ENCODE measurements at places on chromosomes 11 and 22. TPM values are rescaled to one million over a fixed set of nuclear protein-coding genes. Genes with fewer than 3 reads are reported as not detected.

KLHDC7B gene
- total RNA-seq: 0.58 TPM

DNA sequence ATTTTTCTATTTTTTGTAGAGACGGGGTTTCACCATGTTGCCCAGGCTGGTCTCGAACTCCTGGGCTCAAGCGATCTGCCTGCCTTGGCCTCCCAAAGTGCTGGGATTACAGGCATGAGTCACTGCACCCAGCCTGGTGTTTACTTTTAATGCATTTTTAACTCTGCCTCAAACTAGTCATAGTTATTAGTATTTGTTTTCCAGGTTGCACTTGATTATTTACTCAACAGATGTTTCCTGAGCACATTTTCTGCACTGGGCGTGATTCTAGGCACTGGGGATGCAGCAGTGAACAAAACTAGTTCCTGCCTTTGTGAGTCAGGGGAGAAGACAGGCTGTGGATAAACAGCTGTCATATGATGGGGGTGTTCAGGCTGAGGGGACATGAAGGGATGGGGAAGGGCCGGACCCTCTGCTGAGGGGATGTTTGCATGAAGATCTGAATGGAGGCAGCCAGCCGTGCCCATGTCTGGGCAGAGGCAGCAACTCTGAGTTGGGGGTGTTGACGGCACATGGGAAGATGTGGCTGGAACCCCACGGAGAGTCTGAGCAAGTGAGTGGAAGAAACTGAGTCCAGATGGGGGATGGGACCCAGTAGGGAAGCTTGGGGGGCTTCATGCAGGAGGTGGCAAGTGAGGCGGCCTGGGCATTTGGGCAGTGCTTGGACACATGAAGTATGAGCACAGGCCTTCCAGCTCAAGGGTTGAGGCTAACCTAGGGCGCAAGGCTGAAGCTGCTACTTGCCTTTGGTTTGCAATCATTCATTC lies 34.4 kb downstream of the MPPED1 start:
- no peak for DNase-seq

DNA sequence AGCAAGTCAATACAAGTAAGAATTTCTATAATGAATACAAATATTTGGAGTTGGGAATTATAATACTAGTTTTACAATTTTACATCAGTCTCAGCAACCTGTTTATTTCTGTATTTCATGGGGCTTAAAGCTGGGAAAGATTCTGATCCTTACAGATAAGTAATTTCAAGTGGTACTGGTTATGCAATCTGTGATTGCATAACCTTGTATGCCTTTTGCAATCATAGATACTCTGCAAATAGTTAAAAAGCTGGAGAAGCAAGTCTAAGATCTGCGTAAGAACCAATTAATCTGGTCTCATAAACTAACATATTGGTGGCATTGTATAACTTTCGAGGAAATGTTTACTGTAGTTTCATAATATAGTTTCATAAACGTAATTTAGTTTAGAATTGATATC lies 198.3 kb upstream of the PGR start:
- DNase-seq: no peak

DNA sequence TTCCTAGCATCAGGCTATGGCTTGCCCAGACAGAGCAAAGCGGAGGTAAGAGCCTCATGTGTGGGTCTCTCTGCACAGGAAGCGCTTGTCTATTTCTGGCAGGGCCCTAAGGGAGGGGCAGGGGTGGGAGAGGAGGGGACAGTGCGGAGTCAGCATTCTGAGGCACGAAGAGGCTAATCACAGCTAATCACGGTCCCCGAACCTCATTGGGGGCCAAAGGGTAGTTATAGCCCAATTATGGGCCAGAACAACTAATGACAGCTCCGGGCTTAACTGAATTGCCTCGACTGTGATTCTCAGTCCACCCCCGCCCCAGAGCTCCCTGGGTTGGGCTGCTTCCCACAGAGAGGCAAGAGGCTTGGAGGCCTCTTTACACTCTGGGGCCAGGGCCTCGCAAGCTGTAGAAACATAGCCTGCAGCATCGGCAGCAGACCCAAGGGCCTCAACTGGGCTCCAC lies 72.7 kb upstream of the PRDM11 start:
- no peak for DNase-seq

PIH1D2 gene
- total RNA-seq: 0.16 TPM

GRCh38 chr22:38957046-38957770 lies at the start of gene APOBEC3A:
APOBEC3A (plus strand) TSS chr22:38957609; CDS start chr22:38957692, 83 bp downstream.
- no peak for DNase-seq

RIMBP3B gene
- total RNA-seq: 0.04 TPM

- peak; percentile 33 for DNase-seq
Measured at GRCh38 chr11:84430661-84431060, 1144.5 kb upstream of the CCDC90B start.

PARVG gene
- total RNA-seq: not detected

DNA sequence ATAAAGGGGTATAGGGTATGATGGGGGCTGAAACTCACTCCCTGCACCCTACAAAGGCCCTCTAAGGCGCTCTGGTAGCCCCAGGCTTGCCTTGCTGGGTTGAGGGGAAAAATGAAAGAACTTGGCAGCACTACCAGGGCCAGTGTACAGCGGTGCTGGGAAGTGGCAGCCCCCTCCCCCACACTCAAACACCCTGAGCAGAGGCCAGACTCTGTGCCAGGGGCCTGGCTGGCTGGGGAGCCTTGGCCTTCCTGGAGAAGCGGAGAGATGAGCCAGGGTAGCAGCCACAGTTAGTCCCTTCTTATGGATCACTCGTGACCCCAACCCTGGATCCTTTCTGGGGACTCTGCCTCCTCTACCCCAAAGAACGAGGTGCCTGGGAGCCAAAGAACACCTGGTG lies 2.7 kb downstream of the TMEM134 start:
- no peak for DNase-seq

SLC22A9 gene
- total RNA-seq: not detected

DNA sequence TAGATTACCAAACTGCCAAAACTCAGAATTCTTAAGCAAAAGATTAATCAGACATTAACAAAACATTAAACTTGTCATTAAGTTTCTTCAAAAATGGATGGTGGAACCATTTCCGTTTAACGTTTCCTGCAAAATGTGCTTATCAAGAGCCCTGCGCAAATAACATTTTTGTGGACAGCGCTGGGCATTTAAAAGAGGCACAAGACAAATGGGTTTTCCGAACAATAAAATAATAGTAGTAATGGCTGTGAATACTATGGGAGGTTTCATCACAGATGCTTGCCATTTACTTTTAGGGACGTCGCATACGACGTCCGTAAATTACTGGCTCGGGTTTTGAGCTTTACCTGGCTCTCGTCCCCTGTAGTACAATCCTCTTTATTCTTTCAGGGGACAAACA lies 1.1 kb downstream of the NPAT start:
- peak; percentile 22 for DNase-seq

OR8D1 gene
- not detected for total RNA-seq

DNA sequence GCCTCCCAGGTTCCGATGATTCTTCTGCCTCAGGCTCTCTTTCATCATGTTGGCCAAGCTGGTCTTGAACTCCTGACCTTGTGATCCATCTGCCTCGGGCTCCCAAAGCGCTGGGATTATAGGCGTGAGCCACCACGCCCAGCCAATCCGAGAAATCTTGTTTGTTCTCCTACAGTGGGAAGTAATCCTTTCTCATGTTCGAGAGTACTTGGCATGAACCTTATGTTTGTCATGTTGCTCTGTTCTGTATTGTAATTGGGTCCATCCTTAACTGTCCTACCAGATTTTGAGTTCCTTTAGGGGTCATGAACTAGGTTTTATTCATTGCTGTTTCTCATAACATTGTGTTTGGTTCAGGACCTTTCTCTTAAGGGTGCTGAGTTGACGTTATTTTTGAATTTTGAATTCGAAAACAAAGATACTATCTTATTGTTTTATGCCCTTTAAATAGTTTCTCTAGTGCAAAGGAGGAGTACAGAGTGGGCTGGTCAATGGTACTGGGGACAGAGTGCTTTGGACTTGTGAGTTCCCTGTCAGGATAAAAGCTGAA lies 113.4 kb upstream of the RRM1 start:
- DNase-seq: no peak

- no peak for DNase-seq
Measured at GRCh38 chr11:77598195-77598594, 8.4 kb downstream of the AQP11 start.

DNA sequence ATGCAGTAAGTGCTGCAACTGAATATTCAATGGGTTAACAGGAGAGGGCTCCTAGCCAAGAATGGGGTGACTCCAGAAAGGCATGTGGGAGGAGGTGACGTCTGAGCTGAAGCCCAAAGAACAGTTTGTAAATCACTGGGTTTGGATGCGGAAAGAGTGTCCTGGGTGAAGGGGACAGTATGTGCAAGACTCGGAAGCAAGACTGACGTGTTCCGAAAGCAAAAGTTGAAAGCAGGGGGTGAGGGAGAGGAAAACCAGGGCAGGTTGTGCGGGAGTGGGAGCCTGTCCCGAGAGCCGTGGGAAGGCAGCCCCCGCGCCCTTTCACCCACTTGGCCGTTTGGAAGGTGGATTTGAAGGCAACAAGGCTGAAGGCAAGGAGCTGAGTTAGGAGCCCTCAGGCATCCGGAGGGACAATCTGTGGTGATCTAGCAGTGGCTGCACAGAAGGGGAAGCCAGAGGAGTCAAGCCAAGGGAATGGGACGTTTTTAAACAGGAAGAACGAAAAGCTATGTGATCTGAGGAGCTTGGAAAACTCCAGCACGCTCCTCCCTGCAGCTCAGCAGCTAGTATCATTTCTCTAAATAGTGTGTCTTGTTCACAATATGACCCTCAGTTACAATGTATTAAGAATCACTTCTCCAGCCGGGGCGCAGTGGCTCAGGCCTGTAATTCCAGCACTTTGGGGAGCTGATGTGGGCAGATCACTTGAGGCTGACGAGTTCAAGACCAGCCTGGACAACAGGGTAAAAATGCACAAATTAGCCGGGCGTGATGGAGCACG lies 7.7 kb downstream of the SLC25A18 start:
- no peak for DNase-seq

GRCh38 chr11:16613512-16614381 lies 124.7 kb upstream of the C11orf58 start:
- peak; percentile 97 for DNase-seq

- DNase-seq: no peak
Measured at GRCh38 chr11:113496026-113496651, 20.9 kb upstream of the DRD2 start.

GRCh38 chr22:45942787-45943493 lies 34.0 kb downstream of the WNT7B start:
- DNase-seq: no peak

DNA sequence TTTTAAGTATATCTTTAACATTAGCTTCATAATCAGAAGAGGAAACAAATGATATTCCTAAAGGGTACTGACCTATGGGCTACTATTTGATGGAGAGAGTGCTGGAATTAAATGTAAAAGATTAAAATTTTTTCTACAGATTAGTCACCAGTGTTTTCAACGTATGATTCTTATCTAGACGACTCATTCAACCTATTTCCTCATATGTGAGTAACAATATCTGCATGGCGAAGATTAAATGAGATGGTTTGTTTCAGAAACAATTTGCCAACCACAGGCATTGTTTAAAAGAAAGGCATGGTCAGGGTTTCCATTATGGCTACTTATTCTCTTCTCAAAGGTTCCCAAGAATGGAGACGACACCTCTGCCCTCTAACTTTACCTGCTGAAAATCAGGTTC lies 20.4 kb downstream of the OR56B4 start:
- DNase-seq: no peak

DNA sequence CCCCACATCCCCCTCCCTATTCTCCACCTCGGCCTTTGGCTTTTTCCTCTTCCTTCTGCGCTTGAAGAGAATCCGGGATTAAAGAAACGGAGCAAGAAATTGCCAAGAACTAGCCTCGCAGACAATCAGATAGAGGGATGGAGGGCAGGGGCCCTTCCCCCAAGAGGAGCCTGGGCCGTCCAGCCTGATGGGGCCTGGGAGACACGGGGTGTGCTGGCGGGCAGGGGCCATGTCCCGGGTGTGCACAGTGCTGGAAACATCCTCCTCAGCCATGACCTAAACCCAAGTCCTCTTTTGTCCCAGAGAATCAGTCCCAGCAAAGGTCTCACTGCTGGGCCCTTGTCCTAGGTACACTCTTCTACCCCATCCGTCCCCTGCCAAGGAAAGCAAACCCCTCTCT lies 47.7 kb upstream of the LMO1 start:
- DNase-seq: no peak

All from GM23338 (cell line).